NCI-H524 (cell line): ENCODE measurements at places on chromosomes 1 and 21.

- DNase-seq: no peak
Observed at GRCh38 chr1:32394890-32395432, 720 bp upstream of the BSDC1 start.

GRCh38 chr1:94017155-94017829, 103.7 kb downstream of the ABCA4 start:
- DNase-seq: no peak

GRCh38 chr1:64553285-64553684, 83.4 kb downstream of the CACHD1 start:
- no peak for DNase-seq

DNA sequence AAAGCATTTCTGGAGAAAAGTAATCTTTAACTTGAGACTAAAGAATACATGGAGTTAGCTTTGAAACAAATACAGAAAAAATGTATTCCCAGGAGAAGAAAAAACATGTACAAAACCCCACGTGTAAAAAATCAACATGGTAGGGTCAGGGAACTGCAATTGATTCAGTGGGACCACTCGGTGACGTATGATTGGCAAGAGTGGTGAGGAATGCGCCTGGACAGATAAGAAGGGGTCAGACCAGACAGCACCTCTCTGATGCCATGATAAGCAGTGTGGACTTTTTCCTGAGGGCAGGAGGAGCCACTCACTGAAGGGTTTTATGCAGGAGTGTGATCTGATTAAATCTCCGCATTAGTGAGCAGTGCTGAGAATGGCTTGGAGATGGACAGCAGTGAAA, 142.5 kb downstream of the DAB1 start:
- DNase-seq: no peak
